ENCODE measurements at places on chromosomes 1 and 21. TPM values are rescaled to one million over a fixed set of nuclear protein-coding genes. Genes with fewer than 3 reads are reported as not detected.

The PLA2G2F gene
- not detected for total RNA-seq

The LRRN2 gene
- total RNA-seq = not detected

The SLAMF9 gene
- total RNA-seq = not detected

The ARHGEF11 gene
- 39.4 TPM for total RNA-seq

The MROH7 gene
- total RNA-seq = not detected

The RASSF5 gene
- total RNA-seq = 158 TPM

The PLPPR4 gene
- not detected for total RNA-seq

The TMIGD3 gene
- not detected for total RNA-seq

The MCM3AP gene
- total RNA-seq = 139 TPM

The DOCK7 gene
- total RNA-seq = 5.8 TPM

The GRIK1 gene
- not detected for total RNA-seq

The SDC3 gene
- total RNA-seq = 0.12 TPM

The WDR64 gene
- total RNA-seq = not detected

The FAM163A gene
- total RNA-seq = not detected

The LRRC8D gene
- 23.6 TPM for total RNA-seq

The TTC39A gene
- not detected for total RNA-seq

The RPE65 gene
- not detected for total RNA-seq

The FBLIM1 gene
- not detected for total RNA-seq

The PRAMEF2 gene
- not detected for total RNA-seq

The CFHR4 gene
- total RNA-seq = not detected

The ITGB2 gene
- total RNA-seq = 411 TPM
